ENCODE measurements at places on chromosomes 7 and 10.

DNA sequence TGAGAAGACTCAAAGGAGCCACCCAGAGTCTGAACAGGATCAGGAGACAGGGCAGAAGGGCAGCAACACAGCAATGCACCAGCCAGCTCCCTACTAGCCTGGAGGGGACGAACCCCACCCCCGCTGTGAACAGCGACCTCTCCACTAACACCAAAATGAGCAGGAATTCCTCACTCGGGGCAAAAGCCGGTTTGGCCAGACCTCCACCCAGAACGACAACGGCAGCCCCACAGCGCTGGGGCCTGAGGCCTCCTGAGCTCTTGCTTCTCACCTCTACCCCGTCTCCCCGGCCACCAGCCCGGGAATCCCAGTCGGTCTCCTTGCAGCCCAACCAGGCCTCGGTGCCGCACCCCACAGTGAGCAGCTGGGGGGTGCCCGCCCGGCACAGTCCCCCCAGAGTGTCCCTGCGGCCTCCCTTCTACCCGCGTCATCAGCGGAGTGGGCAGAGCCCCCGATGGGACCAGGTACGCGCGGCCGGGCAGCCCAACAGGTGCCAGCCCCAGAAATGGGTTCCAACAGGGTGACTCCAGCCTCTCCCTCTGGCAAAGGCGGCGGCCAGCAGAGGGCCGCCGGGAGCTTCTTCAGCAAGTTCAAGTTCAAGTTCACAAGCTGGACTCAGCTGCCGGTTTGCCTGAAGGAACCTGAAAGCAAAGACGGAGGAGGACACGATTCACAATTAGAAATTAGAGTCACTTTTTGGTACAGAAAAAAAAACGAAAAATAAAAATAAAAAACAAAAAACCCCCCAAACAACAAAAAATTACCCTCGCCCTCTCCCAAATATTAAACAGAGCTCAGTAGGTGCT, 129.0 kb downstream of the MARCHF5 start:
- DNase-seq: peak; percentile 62

DNA sequence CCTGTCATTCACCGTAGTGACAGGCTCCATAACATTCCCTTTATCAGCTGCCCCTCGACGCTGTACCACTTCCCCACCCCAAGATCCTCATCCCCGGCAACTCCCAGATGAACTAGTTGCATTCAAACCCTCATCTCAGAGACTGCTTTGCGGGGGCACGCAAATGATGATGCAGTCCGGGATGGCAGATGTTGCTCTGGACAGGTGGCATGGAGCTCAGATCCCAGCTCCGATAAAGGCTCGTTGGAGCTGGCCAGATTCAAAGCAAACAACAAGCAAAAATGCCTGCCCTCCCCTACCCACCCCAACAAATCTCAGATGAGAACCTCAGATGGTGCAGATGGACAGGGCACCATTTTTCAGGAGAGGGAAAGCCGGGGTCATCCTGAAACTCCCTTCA, 46.7 kb downstream of the CARD11 start:
- no peak for DNase-seq

DNA sequence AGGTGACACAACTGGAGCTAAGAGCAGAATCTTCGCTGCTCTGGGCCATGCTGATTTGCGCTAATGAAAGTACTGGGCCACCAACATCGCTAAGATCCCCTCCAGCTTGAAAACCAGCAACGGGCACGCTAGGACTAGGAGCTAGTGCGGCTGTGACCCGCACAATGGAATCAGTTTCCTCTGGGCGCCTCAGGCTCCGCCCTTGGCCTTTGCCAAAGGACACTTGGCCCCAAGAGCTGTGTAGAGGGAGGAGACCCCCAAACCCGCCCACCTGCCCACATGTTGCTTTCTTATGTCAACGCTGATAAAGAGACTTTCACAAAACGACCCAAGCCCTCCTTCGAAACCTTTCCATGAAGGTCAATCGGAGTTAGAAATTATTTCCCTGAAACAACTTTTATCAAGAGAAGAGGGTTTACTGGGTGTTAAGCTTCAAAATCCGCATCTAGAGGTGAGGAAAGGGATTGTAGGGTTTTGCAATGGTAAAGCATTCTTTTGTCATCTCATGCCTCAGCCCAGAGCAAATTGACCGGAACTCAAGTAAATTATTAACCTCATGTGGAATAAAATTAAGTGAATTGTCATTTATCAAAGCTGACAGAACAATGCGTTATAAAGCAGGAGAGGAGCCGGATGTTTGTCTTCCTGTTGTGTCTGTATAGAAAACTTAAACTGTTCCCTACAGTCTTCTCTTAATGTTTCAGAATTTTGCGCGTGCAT, 9.4 kb downstream of the ABCB5 start:
- DNase-seq: peak; percentile 75

DNA sequence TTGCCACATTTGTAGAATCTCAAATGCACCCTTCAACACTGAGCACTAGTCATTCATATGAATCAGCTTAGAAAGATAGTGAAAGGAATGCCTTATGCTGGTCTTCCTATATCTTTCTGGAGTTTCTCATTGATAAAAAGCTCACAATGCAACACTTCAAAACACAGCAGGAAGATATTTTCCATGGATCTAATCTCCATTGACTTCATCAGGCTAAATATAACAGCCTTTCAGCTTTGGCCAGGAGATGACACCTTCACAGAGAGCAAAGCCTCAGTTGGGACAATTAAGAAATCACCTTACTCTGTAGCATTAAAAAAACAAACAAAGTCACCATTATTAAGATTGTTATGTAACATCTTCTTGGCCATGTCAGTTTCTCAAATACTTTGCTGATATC, 6.7 kb downstream of the NRP1 start:
- DNase-seq: peak; percentile 21

DNA sequence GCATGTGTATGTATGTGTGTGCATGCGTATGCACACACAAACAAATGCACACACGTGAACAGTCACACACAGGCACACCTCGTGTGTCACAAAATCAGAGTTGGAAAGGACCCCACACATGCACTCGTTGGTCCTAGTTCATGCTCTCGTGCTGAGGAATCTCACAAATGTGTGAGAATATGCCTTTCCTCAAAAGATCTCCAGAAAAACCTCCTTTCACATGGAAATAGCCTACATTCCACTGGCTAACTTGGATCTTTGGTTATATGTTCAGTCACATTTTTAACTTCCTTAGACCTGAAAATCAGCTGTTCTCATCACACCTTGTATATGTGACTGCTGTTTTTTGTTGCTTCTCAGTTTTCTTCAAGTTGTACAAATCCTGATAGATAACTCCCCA, 256.7 kb downstream of the DPP6 start:
- no peak for DNase-seq

DNA sequence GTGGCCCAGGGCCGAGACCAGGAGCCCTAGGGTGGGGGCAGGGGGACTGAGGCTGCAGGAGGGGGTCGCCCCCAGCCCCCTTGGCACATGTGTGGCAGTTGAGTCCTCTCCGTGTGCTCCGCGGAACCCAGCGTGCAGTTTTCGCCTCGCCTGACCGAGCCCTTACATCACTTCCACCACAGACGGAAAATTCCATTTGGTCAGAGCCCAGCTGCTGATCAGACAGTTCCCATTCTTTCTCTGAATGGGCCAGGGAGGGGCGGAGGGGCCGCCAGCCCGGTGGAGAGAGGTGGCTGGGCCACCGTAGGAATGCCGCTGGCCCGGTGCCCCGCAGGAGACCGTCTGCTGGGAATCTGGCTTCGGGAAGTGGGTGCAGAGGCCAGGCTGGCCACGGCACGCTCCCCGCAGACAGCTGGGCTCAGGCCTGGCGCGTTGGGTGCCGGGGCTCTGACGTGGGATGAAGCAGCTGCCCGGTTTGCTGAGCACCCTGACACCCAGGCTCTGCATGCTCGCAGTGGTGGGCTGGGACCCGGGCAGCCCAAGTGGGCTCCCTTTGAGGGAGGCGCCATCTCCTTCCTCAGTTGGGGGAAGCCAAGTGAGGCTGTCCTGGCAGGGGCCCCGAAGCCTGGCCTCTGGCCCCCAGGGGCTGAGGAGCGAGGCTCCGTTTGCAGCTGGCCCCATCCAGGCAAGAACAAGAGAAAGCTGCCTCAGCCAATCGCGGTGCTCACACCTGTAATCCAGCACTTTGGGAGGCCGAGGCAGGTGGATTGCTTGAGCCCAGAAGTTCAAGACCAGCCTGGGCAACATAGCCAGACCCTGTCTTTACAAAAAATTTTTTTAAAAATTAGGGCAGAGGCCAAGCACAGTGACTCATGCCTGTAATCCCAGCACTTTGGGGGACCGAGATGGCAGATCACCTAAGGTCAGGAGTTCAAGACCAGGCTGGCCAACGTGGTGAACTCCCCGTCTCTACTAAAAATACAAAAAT, 9.9 kb downstream of the TTYH3 start:
- peak; percentile 97 for DNase-seq

DNA sequence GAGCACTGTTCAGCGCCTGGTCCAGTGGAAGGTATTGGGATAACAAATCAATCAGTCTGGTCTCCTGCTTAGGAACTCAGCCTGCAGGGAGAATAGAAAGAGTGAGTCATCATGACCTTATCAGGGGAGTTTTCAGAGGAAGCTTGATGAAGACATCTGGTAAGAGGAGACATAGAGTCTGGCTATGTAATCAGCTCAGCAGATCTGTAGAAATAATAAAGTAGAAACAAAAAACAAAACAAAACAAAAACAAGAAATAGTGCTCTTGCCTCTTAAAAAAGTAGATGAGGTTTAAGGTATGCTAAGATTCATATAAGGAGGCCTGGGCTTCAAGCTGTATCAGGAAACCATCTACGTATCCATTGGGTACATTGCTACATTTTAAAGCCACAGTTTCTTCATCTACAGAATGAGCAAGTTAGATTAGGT, 14.4 kb downstream of the TAS2R41 start:
- DNase-seq: peak; percentile 58

GRCh38 chr10:114103284-114103683, 59.6 kb downstream of the ADRB1 start:
- peak; percentile 67 for DNase-seq
